Thyroid gland (tissue), 4 donors: ENCODE measurements at places on chromosomes 13 and 19. TPM values are rescaled to one million over a fixed set of nuclear protein-coding genes. Genes with fewer than 3 reads are reported as not detected.

RUBCNL gene
- total RNA-seq = 3.6 TPM

GDF15 gene
- total RNA-seq = 5.1 TPM

FUT1 gene
- total RNA-seq = 1.7 TPM

ZNF724 gene
- total RNA-seq = 3.1 TPM

ZNF540 gene
- 30.7 TPM for total RNA-seq

KIR2DL3 gene
- not detected for total RNA-seq

PPP5C gene
- 112 TPM for total RNA-seq

MYH14 gene
- 361 TPM for total RNA-seq

GCDH gene
- total RNA-seq = 63.7 TPM

ZNF442 gene
- 3.4 TPM for total RNA-seq

SIGLEC5 gene
- total RNA-seq = 0.27 TPM

RFPL4AL1 gene
- total RNA-seq = not detected

TEX29 gene
- not detected for total RNA-seq

SLITRK5 gene
- 2.6 TPM for total RNA-seq

SYDE1 gene
- total RNA-seq = 13.1 TPM

C19orf73 gene
- total RNA-seq = 13.4 TPM

CEACAM1 gene
- total RNA-seq = 4.0 TPM

MCEMP1 gene
- 1.7 TPM for total RNA-seq

ZNF665 gene
- total RNA-seq = 9.9 TPM

RFPL4A gene
- not detected for total RNA-seq

KLF5 gene
- 28.1 TPM for total RNA-seq

ACP7 gene
- total RNA-seq = not detected

ZNF560 gene
- total RNA-seq = not detected

FAM124A gene
- 9.1 TPM for total RNA-seq

KLF16 gene
- total RNA-seq = 1.8 TPM

CLDN10 gene
- not detected for total RNA-seq

ZNF534 gene
- 0.54 TPM for total RNA-seq

TTC9B gene
- total RNA-seq = not detected

ZNF135 gene
- total RNA-seq = 12.6 TPM

PTH2 gene
- not detected for total RNA-seq

THOP1 gene
- total RNA-seq = 65.9 TPM

RASGRP4 gene
- 0.93 TPM for total RNA-seq

CGB8 gene
- total RNA-seq = not detected

ZNF432 gene
- 20.9 TPM for total RNA-seq

CYSLTR2 gene
- 1.8 TPM for total RNA-seq

CEACAM7 gene
- total RNA-seq = not detected

NKPD1 gene
- 0.44 TPM for total RNA-seq

CRB3 gene
- 52.7 TPM for total RNA-seq

PNMA8A gene
- 33.8 TPM for total RNA-seq

ZNF154 gene
- 15.6 TPM for total RNA-seq

RNF225 gene
- not detected for total RNA-seq

CFAP97D2 gene
- not detected for total RNA-seq

NALCN gene
- 2.3 TPM for total RNA-seq

ZNF491 gene
- 3.1 TPM for total RNA-seq

ZIK1 gene
- 13.7 TPM for total RNA-seq

LIM2 gene
- total RNA-seq = not detected

KIR2DL1 gene
- total RNA-seq = not detected

COL4A1 gene
- 161 TPM for total RNA-seq

DCLK1 gene
- total RNA-seq = 26.4 TPM

RDH8 gene
- total RNA-seq = not detected

TINCR gene
- total RNA-seq = not detected

CGB1 gene
- not detected for total RNA-seq
